ENCODE measurements at places on chromosomes 7 and 10.

GRCh38 chr7:143314127-143314526 is 1.8 kb upstream of the CLCN1 start:
- no peak for DNase-seq

DNA sequence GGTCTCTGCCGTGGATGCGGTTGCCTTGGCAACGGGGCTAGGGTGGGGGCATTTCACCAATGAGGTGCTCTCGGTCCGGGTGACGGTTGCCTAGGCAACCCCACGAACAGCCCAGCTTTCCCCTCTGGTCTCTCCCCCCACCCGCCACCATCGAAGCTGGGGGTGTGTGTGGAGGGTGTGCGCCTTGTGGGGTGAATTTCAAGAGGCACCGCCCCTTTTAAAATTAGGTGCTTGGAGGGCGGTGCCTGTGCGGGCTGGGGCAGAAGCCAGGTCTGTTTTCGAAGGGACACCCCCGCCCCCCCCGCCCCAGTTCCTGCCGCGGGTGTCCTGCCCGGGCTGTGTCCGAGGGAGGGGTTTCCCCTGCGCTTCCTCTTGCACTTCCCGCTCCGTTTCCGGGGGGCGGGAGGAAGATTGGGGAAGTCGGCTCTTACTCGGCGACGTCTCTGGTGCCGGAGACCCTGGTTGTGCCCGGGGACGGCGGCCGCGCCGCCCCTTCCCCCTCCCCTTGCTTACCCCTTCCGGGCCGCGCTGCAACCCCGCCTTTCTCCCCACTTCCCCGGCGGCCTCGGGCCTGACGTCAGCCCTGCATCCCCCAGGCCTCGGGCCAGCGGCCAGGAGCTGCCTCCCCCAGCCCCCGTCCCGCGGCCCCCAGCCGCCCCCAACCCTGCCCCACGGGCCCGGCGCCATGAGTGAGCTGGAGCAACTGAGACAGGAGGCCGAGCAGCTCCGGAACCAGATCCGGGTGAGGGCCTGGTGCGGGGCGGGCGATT is 2.2 kb downstream of the GNB2 start:
- DNase-seq = peak; percentile 44

DNA sequence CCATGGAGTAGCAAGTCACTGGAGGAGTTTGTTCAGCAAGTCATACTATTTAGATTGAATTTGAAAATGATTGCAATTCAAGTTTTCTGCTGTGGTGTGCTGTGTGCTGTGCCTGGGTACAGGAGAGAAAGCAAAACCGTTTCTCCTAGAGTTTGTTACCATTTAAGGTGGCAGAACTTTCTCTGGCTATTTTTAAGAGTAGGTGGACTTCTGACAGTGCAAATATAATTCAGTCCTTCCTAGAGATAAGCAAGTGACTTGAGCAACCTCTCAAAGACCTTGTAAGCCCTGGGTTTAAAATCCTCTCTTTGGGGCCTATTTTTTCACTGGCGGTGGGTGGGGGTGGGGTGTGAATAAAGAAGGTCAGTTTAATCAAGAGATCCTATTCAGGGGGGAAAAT is 42.9 kb upstream of the FGL2 start:
- DNase-seq = no peak

GRCh38 chr7:155764438-155764793 is 47.8 kb downstream of the SHH start:
- DNase-seq = no peak

DNA sequence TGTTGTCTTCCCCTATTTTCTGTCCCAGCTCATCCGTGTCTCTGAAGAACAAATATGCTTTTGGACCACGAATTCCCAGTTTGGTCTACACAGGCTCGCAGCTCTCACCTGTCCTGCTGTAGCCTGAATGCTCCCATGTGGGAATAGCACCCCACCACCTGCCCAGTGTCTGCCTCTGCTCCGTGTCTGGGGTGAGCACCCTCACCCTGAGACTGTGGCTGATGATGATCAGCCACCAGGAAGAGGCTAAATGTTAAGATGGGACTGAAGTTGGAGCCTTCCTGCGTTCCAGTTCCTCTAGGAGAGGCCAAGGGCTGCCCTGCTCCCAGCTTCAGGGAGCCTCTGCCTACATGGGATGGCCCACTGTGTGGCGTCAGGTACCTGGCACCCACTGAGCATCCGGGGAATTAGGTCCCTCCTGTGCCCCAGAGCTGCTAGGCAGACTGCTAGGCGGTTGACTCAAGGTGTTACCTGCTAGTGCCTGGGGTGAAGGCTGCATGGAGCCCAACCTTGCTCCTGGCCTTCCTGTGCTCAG is 3.7 kb downstream of the PGAM2 start:
- no peak for DNase-seq

GRCh38 chr10:60309891-60310290 is 79.8 kb downstream of the ANK3 start:
- DNase-seq = no peak

DNA sequence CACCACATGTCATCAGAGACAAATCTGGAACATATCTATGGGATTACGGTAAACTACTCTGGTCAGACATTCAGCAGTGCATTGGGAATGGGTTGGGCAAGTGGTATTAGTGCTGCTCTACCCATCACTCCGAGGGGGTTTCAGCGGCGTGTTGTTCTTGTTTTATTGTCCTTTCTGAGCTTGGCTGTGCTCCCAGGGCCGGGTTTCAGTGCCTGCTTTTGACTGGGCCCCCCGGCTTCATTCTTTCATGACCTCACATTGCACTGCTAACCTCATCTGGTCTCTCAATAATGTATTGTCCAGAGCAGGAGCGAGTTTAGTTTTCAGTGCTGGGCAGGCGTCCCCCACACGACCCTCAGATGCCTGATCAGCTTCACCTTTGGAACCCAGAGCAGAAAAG is 364.6 kb downstream of the PAXIP1 start:
- no peak for DNase-seq

DNA sequence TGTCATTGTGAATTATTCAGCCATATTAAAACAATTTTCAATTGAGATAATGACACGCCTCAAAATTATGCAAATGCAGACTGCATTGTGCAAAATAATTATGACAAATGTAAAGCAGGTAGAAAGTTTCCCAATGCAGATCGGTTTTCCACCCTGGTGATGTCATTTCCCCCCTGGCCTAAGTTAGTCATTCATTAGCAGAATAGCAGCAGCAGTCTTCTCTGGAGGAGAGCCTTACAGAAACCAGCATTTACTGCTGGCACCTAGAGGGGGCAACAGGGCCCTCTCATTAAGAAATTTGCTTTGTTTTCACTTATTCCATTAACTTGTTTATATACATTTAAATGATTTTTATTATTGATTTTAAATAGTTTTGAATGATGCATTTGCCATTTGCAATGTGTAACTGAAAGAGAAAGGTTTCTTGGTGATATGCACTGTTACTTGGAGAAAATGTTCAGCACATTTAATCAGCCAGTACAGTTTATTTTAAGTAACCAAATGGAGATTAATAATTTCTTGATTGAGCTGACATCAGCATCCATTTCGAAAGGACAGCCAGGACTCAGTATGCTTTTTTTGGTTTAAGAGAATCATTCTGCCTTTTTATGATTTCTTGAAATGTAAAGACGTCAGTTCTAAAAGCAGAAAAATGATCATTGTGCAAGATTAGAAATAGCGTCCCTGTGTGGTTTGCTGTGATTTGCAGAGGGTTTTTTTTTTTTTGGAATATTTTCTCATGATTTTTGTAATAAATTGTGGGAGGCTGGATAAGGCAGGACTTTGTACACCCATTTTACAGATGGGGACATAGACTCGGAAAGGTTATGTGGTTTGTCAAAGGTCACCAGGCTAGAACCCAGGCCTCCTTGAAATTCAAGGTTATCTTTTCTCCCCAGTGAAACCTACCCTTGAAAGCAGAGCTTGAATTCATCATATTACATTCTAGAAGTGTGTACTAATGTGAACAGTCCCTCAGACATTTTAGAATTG is 3.5 kb downstream of the ARID5B start:
- peak; percentile 50 for DNase-seq

DNA sequence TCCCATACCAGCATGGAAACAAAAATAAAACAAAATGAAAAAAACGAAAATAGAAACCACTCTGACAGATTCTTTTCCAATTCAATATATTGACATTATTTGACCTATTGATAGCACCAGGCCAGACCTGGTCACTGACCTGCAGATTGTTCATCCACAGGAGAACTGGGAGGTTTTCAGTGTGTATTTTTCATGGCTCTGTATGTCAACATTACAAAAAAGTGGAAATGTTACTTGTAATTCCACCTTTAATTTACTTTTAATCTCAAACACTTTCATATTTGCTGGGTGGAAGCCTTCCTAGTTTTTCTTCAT is 2.9 kb downstream of the HKDC1 start:
- no peak for DNase-seq

DNA sequence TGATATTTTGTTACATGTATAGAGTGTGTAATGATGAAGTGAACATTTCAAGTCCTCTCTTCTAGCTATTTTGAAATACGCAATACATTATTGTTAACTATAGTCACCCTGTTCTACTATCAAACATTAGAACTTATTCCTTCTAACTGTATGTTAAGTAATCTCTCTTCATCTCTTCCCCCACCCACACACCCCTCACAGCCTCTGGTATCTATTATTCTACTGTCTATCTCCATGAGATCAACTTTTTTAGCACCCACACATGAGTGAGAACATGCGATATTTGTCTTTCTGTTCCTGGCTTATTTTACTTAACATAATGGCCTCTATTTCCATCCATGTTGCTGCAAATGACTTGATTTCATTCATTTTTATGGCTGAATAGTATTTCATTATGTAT is 57.7 kb upstream of the EGR2 start:
- no peak for DNase-seq

GRCh38 chr10:72466018-72466417 is 111.3 kb upstream of the DNAJB12 start:
- DNase-seq = peak; percentile 4

DNA sequence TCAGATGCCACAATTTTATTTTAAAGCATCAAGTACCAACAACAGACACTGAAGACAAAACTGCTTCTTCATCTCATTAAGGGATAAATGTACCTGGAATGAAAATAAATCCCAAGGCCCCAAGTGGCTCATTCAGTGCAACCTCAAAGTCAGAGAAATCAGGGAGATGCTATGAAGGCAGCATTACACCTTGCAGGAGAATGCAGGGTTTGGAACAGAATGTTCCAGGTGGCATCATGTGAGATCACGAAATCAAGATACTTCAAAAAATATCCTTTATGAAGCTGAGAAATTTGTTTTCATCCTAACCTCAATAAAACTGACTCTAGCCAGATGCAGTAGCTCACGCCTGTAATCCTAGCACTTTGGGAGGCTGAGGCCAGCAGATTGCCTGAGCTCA is 477.1 kb downstream of the PLXNA4 start:
- DNase-seq = no peak

GRCh38 chr7:28329661-28330363 is 82.5 kb upstream of the CREB5 start:
- DNase-seq = no peak

DNA sequence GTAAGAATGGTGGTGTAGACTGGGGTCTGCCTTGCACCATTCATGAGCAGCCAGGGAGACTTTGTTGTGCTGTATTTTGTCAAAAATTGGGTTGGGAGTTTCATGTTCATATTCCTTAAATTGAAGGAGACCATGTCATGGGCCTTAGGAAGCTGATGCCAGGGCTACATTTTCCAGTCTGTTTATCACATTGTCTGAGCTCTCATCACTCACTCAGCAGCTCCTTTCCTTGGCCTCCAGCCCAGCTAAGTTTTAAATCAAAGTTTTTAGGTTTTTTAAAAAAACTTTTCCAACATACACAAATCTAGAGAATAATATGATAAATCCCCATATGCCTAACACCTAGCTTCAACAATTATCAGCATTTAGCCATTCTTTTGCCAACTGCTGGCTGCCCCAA is 12.6 kb upstream of the FAM13C start:
- DNase-seq = no peak

GRCh38 chr10:92801978-92802872 is 46.1 kb upstream of the EXOC6 start:
- DNase-seq = no peak

- DNase-seq = no peak
These were observed 56.6 kb downstream of the TMEM209 start for GRCh38 chr7:130148561-130148960.

DNA sequence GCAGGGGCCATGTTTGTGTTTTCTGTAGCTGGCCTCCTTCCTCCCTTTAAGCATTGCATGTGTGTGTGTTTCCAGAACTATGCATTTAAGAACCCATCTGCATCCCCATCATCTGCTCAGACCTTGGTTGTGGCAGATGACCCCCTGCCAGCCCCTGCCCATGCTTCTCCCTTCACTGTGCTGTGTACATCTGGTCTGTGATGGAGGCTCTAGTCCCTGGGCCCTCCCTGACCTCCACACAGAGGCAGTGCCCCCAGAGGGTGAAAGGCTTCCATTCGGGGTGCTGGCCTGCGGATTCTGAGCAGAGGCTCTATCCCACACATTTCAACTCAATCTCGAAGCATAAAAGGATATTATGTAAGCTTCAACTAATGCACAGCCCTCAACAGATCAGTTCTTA is 89.4 kb downstream of the TACC2 start:
- no peak for DNase-seq

- no peak for DNase-seq
These were observed 49.0 kb upstream of the FRMD4A start for GRCh38 chr10:14379556-14380280.

DNA sequence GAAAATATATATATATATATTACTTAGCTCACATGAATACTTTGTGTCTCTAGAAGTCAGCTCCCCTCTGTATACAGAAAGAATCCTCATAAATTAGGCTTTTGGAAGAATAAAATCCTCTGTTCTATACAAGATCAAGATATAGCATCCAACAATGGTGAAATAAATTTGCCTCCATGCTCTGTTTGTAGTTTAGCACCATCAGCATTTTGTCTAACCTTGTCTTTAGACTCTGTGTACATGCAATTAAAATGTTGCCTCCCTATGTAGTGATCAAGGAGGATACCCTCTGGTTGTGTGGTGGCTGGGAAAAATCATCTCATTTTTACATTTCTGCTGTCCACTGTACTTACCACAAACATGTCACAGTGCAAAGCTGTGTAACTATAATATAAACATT is 189.7 kb downstream of the C7orf25 start:
- no peak for DNase-seq

- no peak for DNase-seq
These were observed 372.9 kb upstream of the COBL start for GRCh38 chr7:51689547-51689946.

DNA sequence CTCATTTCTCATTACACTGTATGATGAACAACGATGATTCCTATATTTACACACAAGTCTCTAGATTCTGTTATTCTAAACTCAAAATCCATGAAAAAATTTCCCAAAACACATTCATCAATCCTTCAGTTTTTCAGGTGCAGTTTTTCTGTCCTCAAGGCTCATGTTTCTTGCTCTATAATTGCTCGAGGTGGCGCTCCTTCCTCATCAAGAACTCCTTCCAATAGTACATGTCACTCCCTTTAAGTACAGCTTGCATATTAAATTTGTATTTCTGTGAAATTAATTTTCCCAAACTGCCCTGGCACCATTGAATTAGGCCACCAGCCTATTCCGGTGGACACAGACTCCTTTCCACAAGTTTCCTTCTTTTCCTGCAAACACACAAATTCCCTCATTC is 188.7 kb upstream of the MINDY3 start:
- no peak for DNase-seq

- no peak for DNase-seq
These were observed 51.2 kb downstream of the HIF1AN start for GRCh38 chr10:100586959-100587358.

GRCh38 chr10:62554632-62555199 is 180.5 kb downstream of the ZNF365 start:
- no peak for DNase-seq
